Stimulated activated CD8-positive, alpha-beta memory T cell treated with anti-CD3 and anti-CD28 coated beads, Interleukin-15, amount 100 ng/mL, for 24 hours (primary cell): ENCODE measurements at places on chromosomes 6 and 20.

GRCh38 chr20:20063941-20064702 is 11.8 kb downstream of the CFAP61 start:
- no peak for DNase-seq

DNA sequence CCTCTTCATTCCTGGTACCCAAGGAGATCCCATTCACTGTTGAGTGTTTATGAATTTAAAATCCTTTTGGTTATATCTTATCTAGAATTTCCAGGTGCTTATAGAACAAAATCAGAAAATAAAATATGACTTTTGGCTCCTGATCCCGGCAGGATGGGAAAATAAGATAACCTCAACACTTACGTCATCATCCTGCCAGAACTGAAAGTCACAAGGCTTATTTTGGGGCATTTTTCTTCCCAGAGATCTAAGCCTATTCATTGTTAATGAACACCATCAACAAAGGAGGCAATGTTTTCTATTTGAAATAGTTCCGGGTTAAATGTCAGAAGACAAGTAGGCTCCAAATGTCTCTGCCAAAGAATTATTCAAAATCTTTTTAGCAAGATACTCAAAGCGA is 580.6 kb downstream of the TFAP2A start:
- no peak for DNase-seq

DNA sequence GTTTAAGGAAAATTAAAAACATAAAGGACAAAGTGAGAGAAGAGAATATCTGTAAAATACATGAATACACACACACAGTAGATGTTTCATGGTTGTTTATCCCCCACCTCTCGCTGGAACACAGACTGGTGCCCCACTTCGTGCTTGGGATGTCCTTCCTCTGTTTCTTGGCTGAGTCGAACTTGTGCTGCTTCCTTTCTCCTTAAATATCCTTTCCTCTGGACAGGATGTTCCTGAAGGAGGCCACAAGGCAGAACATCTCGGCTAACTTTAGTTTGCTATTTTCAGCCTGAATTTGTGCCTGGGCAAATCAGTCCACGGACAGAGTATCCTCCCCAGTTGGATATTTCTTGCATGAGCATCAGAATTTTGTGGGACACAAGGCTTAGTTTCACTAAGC is 54.7 kb upstream of the ZMYND8 start:
- DNase-seq: no peak

GRCh38 chr6:8085053-8085511 is 17.3 kb downstream of the EEF1E1 start:
- no peak for DNase-seq

- no peak for DNase-seq
Measured at GRCh38 chr6:44192428-44193041, 24.2 kb upstream of the MYMX start.

- no peak for DNase-seq
Measured at GRCh38 chr20:60056407-60057122, 98.3 kb downstream of the CDH26 start.

- DNase-seq: no peak
Measured at GRCh38 chr6:79238919-79239318, 4.4 kb upstream of the HMGN3 start.

- DNase-seq: no peak
Measured at GRCh38 chr6:5855787-5856470, 150.8 kb downstream of the NRN1 start.

- no peak for DNase-seq
Measured at GRCh38 chr6:118746825-118747174, 95.4 kb upstream of the CEP85L start.

DNA sequence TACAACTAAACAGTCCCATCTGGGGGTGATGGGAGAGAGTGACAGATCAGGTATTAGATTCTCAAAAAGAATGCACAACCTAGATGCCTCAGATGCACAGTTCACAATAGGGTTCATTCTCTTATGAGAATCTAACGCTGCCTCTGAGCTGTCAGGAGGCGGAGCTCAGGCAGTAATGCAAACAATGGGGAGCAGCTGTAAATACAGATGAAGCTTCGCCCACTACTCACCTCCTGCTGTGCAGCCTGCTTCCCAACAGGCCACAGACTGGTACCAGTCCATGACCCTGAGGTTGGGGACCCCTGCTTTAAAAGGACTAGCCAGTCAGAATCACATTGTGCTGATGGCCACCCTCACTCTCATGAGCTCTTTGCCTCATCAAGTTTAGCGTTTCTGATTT is 247.0 kb upstream of the KCNQ5 start:
- DNase-seq: no peak

GRCh38 chr20:621125-621756 is 11.1 kb upstream of the TCF15 start:
- no peak for DNase-seq

GRCh38 chr6:89073840-89074239 is 6.7 kb upstream of the PNRC1 start:
- DNase-seq: no peak

DNA sequence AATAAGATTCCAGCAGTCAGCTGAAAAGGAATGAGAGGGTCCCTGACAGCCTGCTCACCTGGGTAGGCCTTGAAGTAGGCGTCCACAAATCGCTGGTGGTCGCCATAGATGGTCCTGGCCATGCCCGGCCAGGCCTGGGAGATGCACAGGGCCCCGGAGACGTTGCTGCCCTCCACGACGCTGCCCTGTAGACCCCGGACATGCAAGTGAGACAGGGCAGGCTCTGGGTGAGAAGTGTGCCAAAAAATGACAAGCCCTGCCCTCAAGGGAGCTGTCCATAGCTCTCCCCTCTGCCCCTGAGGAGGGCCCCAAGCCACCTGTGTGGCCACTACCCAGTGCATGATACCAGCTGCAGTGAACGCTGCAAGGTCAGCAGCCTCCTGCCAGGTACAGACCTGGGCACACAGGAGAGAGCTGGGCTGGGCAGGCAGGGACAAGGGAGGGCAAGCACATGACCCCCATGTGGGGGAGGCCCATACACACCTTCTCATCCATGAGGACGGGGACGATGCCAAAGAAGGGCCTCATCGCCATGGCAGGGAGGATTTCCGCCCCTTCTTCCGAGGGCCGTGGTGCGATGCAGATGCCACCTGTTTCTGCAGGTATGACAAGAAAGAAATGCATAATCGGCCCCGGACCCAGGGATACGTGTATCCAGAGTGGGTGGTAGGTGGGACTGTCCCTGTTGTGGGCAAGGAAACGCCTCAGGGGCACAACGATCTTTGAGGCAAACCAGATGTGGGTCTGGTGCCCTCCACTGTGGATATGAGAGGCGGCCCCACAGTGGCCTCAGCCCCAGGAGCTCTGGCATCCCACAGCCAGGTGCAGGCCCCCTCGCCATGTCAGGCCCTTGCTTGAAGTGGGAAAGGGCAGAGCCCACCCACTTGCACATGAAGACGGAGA is 21.2 kb upstream of the APMAP start:
- no peak for DNase-seq

DNA sequence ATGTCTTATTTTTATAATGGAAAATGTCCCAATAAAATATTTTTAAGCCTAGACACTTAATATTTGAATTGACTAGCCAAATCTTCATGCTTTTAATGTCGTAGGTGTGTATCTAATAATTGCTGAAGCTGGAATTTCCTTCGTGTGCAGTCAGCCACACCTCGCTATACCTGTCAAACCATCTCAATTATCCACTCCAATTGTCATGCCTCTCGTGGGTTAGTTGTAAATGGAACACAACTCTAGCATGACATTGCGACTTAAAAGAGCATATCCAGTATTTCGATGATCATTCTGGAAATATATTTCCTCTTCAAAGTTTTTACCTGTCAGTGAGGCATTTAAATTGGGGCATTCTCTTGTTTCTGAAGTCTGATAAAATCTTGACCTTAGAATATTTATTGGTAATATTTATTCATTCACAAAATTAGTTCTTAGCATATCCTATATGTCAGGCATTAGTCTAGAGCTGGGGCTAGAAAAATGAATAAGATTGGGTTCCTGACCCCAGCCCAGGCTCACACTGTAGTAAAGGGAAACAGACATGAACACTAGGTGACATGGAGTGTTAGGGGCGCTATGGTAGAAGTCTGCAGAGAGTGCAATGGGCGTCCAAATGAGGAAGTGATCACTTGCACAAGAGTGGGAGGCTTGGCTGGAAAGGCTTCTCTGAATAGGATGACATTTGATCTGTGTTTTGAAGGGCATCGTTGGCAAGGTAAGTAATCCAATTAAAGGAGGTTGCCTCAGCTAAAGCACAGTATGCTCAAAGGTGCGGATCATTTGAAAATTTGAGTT is 11.0 kb upstream of the CFAP206 start:
- no peak for DNase-seq

- DNase-seq: no peak
Measured at GRCh38 chr20:48015141-48015910, 230.0 kb upstream of the SULF2 start.
